ENCODE measurements at places on chromosomes 4 and X. TPM values are rescaled to one million over a fixed set of nuclear protein-coding genes. Genes with fewer than 3 reads are reported as not detected.
A peak's percentile ranks its signal among the peaks of the same experiment; 100 is the strongest.

- DNase-seq, result no peak
These were observed 73.8 kb downstream of the FBXW7 start for GRCh38 chr4:152462047-152462446.

GRCh38 chrX:41722816-41723618, 964 bp upstream of the GPR82 start:
- no peak for DNase-seq

- DNase-seq, result no peak
These were observed 39.5 kb downstream of the WDR1 start for GRCh38 chr4:10077076-10077475.

- DNase-seq, result no peak
These were observed 135.8 kb downstream of the IL15 start for GRCh38 chr4:141771889-141772830.

Gene ADH1B
- not detected for total RNA-seq

DNA sequence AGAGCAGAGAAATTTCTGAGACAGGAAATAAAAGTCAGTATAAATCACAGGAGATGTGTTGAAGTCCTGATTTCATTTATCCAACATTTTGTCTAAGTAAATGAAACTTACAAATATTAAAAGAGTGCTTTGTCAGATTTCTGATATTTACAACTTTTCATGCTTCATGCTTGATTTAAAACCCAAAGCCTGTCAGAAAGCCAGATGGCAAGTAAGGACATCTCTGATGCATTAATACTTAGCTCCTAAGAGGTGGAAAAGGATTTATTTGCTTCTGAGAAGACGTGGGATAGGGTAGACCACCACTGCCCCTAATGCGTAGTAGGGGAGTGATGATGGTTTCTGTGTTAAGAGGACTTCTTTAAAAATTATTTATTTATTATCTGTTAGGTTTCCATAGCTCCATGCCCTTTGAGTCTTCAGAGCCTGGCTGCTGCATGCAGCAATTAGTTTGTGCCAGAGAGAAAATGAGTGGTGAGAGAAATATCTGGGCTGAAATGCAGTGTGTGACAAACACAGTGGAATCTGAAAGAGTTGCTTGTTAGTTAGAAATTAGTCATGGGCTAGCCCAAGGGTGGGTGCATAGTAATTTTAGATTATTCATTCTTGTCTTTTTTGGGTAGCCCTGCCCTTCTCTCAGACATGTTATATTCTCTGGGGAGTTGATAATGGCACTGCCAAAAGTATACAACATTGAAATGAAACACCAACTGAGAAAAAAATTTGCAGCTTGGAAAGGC, 333.8 kb downstream of the C4orf33 start:
- no peak for DNase-seq

DNA sequence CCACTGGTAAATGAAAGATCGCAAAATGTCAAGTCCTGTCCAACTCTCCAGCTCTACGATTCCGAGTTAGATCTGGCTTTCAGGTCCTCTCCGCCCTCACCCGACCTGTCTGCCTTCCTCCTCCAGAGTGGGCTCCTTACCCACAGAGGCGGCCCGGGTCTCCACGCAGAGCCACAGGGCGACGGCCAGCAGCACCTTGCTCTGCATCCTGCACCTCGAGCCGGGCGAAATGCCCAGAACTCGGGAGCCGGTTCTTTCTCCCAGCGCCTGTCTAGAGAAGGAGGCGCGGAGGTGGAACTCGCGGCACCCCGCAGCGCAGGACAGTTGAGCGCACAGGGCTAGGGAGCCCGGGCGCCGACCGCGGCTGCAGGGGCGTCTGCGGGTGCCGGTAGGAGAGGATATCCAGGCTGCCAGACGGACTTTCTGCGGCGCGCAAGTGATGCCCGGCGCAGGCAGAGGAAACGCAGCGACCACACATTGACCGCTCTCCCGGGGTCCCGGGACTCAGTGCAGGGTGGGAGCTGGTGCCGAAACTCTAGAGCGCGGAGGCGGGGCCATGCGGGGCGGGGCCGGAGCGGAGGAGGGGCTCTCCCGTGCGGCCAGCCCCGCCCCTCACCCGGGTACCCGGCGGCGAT, at the start of gene KDR:
KDR (minus strand) TSS at position 509 of the 635 bp plus-strand sequence; CDS start at position 207, 302 bp downstream.
- peak; percentile 17 for DNase-seq

DNA sequence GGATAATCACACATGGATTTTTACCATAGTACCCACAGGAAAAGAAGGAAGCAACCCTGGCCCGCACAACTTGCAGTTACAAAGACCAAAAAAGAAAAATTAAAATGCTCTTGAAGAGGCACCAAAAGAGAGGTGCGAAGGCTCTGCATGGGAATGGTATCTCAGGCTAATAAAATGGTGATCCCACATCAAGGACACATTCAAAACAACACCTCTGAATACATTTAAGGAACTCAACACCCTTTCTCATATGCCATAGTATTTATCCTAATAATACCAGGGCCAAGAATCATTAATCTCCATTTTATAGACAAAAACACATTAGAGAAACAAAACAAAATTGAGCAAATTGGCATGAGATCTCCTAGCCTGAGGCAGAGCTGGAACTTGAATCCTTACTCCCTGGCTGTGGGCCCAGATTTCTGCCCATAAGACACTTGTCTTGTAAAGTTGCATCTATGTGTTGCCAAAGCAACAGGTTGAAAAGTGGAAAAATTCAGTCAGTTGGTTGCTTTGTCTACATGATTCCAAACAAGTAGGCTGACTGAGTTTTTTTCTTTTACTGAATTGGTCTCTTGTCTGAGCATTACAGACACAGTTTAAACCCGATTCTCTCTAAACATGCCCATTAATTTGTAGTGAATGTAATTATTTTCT, 33.5 kb downstream of the GUCY2F start:
- no peak for DNase-seq

Gene TREX2
- total RNA-seq, result 2.0 TPM

GRCh38 chr4:102596532-102596931, 95.4 kb downstream of the NFKB1 start:
- DNase-seq, result no peak

Gene TIMM8A
- total RNA-seq, result 31.1 TPM

Gene PDGFRA
- not detected for total RNA-seq

Gene FAM9C
- not detected for total RNA-seq

GRCh38 chr4:145815626-145816025, 123.0 kb downstream of the ZNF827 start:
- no peak for DNase-seq
